Mononuclear cell (primary cell): ENCODE measurements at places on chromosomes 1 and 21. TPM values are rescaled to one million over a fixed set of nuclear protein-coding genes. Genes with fewer than 3 reads are reported as not detected.

GPR25 gene
- 0.84 TPM for total RNA-seq

PDC gene
- not detected for total RNA-seq

NEGR1 gene
- total RNA-seq, result 0.31 TPM

FAM151A gene
- total RNA-seq, result not detected

PHGDH gene
- total RNA-seq, result 2.8 TPM

OPRD1 gene
- total RNA-seq, result not detected

G0S2 gene
- 1,987 TPM for total RNA-seq

MROH9 gene
- under 0.01 TPM for total RNA-seq

LCK gene
- total RNA-seq, result 112 TPM

RGS4 gene
- total RNA-seq, result not detected

INAVA gene
- total RNA-seq, result under 0.01 TPM

SELE gene
- not detected for total RNA-seq

CTXND2 gene
- not detected for total RNA-seq

TDRD5 gene
- 0.10 TPM for total RNA-seq

SHISAL2A gene
- 13.1 TPM for total RNA-seq

GSTM1 gene
- not detected for total RNA-seq

C8B gene
- not detected for total RNA-seq

GPA33 gene
- 2.6 TPM for total RNA-seq

A3GALT2 gene
- not detected for total RNA-seq

RAB3GAP2 gene
- 26.7 TPM for total RNA-seq

ALG14 gene
- 0.21 TPM for total RNA-seq

CASQ1 gene
- not detected for total RNA-seq

S100A7A gene
- total RNA-seq, result not detected

BTBD19 gene
- total RNA-seq, result 8.7 TPM

CREB3L4 gene
- 2.4 TPM for total RNA-seq

LAPTM5 gene
- 719 TPM for total RNA-seq
